Spinal cord (tissue), 10 donors: ENCODE measurements at places on chromosomes 12 and 14. TPM values are rescaled to one million over a fixed set of nuclear protein-coding genes. Genes with fewer than 3 reads are reported as not detected.

GRCh38 chr12:83408146-83408545, 721.4 kb downstream of the TMTC2 start:
- DNase-seq = peak; percentile 15

- no peak for DNase-seq
Measured at GRCh38 chr12:108047071-108047550, 82.0 kb upstream of the WSCD2 start.

DNA sequence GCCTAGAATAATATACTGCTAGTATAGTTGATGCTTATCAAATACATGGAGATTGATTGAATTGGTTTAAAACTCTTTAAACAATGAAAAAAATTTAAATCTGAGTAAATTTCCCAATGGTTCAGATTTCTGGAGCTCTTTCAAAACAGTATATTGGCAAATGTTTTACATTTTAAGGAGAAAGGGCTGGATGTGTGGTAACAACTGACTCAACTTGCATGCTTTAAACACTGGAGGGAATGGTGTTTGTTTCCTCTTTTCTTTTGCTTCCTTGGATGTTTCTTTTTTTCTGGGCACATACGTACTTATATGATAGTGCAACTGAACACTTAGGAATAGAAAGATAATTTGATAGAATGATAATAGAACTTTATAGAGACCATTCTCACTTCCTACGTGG, 73.8 kb upstream of the RFX4 start:
- no peak for DNase-seq

Gene EGLN3
- total RNA-seq = 40.7 TPM

Gene KRR1
- 36.5 TPM for total RNA-seq

GRCh38 chr14:30322819-30323218, 236.1 kb upstream of the G2E3 start:
- no peak for DNase-seq

- DNase-seq = no peak
Measured at GRCh38 chr12:53227836-53228235, 4.2 kb downstream of the RARG start.

Gene RAD9B
- 1.2 TPM for total RNA-seq

DNA sequence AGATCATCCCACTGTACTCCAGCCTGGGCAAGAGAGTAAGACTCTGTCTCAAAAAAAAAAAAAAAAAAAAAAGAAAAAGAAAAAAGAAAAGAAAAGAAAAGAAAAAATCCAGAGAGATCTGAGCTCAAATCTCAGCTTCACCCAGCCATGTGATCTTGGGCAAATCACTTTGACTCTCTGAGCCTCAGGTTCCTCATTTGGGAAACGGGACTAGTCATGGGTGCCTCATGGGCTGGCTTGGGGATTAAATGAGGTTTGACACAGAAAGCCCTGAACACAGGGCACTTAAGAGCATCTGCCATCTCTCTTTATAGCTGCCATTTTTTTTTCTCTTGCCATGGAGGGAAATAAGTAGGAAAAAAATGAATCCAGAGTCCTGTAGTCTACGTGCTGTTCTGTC, 86.2 kb upstream of the MYL2 start:
- DNase-seq = no peak

GRCh38 chr12:18721452-18721851, 16.4 kb downstream of the PLCZ1 start:
- DNase-seq = no peak

DNA sequence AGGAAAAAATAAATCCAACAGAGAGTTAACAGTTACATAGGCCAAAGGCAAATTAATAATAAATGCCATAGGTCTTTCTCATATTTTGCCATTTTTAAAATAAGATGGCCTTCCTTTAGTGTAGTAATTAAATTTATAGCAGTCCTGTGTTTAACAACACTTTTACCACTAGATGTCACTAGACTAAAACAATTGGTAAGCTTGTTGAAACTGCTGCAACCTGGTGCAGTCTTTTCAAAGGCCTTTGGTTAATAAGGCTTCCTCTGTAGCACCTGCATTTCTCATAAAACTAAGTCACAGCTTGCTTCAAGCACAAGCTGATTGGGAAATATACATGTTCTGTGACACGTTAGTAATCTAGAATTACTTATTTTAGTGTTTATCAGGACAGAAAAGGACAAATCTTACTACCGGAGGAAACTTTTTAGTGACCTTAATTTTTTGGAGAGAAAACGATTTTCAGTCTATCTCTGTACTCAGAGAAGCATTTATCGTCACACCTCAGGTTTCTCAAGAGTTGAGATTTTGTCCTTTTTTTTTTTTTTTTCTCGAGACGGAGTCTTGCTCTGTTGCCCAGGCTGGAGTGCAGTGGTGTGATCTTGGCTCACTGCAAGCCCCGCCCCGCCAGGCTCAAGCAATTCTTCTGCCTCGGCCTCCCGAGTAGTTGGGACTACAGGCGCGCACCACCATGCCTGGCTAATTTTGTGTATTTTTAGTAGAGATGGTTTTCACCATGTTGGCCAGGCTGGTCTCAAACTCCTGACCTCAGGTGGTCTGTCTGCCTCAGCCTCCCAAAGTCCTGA, 20.0 kb downstream of the BORCS5 start:
- DNase-seq = peak; percentile 74

Gene FAM186B
- total RNA-seq = 0.10 TPM

DNA sequence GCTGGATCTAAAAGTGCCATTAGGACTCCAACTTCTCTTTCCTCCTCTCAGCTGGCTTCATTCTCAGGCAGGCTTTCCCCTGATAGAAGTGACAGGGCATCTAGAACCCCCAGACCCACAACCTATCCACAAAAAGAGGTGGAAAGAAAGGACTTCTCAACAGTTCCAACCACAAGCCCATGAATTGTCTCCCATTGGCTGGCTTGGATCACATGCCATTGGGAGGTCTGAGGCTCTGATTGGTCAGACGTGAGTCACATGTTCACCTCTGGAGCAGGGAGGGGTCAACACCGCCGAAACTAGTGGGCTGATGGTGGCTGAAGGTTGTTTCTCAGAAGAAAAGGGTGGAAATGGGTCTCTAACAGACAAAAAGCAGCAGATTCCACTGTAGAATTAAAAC, 47.2 kb downstream of the DRAM1 start:
- no peak for DNase-seq

Gene KRT3
- not detected for total RNA-seq
